Stimulated activated CD4-positive, alpha-beta T cell treated with anti-CD3 and anti-CD28 coated beads, Interleukin-2, amount 100 ng/mL, for 24 hours (primary cell): ENCODE measurements at places on chromosomes 13 and 19.

DNA sequence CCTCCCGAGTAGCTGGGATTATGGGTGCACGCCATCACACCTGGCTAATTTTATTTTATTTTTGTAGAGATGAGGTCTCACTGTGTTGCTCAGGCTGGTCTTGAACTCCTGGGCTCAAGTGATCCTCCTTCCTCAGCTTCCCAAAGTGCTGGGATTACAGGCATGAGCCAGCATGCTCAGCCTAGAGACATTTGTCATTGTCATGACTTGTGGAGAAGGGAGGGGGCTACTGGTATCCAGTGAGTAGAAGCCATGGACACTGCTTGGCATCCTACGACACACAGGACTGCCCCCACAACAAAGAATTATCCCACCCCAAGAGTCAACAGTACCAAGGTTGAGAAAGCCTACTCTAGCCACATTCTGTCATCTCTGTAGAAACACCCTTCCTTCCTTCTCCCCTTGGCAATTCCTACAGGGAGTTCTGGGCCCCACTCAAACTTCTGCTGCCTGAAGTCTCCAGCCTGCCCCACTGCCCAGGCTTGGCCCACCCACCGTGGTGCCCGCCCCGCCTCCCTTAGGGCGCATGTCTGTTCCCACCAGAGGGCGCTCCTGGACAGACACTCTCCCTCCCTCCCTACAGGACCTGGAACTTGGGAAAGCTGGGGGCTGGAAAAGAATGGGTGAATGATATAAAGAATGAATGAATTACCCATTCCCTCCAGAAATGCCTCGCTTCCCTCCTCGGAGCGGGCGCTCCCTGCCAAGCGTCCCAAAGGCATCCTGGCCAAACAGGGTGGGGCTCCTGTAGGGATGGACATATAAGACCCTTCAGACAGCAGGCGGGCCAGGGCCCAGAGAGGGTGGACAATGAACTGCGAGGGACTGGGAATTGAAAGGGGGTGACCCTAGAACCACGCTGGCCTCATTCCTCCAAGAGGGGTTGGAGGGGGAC is 5.5 kb upstream of the EMP3 start:
- DNase-seq = peak; percentile 83

DNA sequence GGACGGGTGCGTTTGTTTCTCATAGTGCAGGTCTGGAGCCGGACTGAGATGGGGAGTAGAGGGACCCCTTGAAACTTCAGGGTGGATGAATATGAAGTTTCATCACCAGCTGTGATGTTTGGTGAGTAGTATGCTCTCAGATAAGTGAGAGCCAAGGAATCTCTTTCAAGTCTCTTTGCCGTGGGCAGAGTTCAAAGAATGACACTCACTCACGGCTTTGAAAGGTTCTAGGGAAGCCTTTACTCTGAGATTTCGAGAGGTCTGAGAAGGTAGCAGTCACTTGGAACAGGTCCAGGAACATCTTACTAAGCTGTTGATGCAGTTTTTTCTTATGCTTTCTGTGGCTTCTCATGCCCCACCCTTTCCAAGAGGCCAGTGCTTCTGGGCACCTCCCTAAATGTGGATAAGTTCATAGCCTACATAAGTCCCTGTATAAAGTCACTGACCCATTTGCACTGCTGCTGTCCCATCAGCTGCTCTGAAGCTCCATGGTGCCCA is at the start of gene IGFL2:
Gene IGFL2 (plus strand): TSS at position 448 of the 498 bp plus-strand sequence. CDS start 41 bp downstream, at position 489.
- peak; percentile 16 for DNase-seq

GRCh38 chr13:32140109-32140508 is 108.5 kb downstream of the FRY start:
- DNase-seq = no peak

GRCh38 chr19:7734220-7735203 is 2.6 kb upstream of the CLEC4G start:
- DNase-seq = no peak

DNA sequence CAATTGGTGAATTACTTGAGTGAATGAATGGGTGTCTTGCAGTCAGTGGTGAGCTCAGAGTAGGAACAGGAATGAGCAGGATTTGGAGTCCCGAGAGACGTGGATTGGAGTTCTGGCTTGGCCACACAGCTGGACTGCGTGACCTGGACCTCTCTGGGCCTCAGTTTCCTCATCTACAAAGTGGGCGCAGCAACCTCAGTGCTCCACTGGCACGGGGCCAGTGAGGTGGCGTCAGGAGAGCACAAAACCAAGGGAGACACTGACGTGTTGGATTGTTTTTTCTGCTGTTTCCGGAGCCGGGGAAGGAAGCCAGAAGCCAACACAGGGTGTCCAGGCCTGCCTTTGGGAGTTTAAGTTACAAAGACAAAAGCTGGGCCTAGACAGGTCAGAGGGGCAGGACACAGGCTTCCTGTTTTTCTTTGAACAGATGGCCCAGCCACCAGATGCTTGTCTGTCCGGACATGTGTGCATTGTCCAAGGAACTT is 6.5 kb upstream of the DOCK6 start:
- no peak for DNase-seq

GRCh38 chr13:96089749-96090239 is at the start of gene HS6ST3:
TSS of gene HS6ST3 (plus strand) at chr13:96090107.
- peak; percentile 13 for DNase-seq

DNA sequence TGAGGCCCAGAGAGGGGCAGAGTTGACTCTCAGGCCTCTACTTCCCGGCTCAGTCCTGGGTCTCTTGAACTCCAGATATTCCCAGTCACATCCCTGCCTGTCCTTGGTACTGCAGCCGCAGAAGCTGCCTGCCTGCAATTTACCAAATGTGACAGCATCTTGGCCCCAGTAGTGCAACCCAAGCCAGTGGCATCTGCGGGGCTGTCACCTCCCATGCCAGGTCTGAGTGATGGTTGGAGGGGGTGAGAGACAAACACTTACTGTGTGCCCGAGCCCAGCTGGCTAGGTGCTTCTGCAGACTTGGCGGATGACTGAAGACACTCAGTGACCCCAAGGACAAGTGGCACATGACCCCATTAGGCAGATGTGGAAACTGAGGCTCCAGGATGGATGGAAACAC is 18.4 kb downstream of the ZNRF4 start:
- no peak for DNase-seq

DNA sequence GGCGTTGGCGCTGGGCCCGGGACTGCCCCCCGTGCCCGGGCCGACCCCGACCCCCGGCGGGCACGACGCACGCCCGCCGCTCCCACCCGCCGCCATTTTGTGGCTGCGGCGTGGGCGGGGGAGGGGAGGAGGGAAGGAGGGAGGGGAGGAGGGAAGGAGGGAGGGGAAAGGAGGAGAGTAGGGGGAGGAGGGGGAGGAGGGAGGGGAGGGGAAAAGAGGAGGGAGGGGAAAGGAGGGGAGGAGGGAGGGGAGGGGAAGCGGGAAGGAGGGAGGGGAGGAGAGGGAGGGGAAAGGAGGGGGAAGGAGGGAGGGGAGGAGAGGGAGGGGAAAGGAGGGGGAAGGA is at the start of gene BTBD2:
Gene BTBD2 (minus strand): TSS at position 107 of the 343 bp plus-strand sequence. CDS start 11 bp downstream, at position 96.
- peak; percentile 63 for DNase-seq

DNA sequence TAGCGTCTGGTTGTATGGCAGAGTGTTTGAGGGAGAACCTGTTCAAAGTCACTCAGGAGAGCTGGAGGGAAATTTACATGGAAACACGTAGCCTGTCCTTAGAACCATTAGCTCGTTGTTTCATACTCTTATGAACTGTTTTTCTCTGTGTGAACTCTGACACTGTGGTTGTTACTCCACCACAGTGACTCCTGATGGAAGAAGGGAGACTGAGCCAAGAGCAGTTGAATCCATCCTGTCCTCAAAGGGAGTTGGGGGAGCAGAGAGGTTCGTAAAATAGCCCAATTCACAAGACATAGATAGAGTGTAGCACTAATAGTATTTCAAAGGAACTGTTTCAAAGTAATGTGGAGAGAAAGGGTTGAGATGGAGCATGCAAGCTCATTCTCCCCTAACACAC is 964.8 kb downstream of the PCDH9 start:
- DNase-seq = no peak

- no peak for DNase-seq
These were observed 1.7 kb upstream of the DBP start for GRCh38 chr19:48638831-48639381.

DNA sequence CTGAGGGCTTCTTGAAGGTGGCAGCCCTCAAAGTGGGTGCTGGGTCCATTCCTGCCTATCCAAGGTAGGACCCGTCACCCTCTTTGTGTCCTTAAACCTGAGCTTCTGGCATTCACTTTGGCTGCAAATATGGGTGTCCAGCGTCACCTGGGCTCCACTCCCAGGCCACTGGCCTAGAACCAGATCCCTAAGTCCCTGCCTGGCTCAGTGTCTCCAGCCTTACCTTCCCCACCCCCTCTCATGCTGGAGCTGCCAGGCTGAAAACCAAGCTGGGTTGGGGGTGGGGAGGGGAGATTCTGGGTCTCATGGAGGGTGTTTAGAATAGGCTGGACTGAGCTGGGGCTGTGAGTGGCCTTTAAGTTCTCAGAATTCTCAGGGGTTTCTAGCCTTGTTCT is 12.4 kb downstream of the PDE4A start:
- no peak for DNase-seq

GRCh38 chr13:96415831-96416385 is 326.0 kb downstream of the HS6ST3 start:
- DNase-seq = no peak

- no peak for DNase-seq
These were observed 231.7 kb downstream of the GGACT start for GRCh38 chr13:100356889-100357288.

- DNase-seq = no peak
These were observed 707.5 kb downstream of the SLITRK6 start for GRCh38 chr13:85091631-85092234.

DNA sequence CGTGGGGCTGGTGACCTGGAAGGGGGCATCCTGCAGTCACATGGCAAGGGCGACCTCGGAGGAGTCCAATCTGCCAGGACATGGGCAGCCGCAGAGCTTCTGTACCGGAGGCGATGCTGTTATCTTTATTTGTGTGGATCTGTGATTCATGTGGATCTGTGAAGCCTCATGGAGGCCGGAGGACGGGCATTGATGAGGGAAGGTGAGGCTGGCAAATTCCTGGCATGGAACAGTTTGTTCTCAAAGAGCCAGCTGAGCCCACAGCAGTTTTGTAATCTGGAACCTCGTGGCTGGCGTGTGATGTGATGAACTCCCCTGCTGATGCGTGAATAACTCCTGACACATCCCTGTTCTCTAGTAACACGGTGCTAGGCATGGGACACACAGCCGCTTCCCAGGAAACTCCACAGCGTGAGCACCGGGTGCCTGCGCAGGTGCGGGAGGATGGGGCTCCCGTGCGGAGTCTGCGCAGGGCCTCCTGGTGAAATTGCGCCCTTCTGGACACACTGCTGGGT is 40.4 kb downstream of the ATP11A start:
- DNase-seq = no peak

DNA sequence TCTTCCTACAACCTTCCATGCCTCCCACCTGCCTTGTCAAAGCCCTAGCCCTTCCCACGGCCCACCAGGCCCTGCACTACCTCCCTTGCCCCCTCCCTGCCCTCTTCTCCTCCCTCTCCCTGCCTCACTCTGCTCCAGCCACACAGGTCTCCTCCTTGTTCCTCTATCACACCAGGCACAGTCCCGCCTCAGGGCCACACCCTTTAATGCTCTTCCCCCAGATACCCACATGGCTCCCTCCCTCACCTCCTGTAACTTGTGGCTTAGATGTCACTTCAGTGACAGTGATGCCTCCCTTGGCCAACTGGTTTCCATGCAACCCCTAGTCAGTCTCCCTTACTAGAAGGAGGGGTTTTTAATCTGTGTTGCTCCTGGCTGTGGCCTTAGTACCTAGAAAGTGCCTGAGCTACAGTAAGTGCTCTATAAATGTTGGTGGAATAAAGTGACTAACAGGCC is 1.3 kb downstream of the SIRT6 start:
- no peak for DNase-seq

GRCh38 chr19:19487077-19487949 is 28.0 kb downstream of the TSSK6 start:
- no peak for DNase-seq

GRCh38 chr13:90995001-90995400 is 352.5 kb upstream of the MIR17HG start:
- DNase-seq = no peak

GRCh38 chr19:2181633-2181997 is 17.9 kb downstream of the DOT1L start:
- DNase-seq = no peak

- DNase-seq = no peak
These were observed 21.0 kb upstream of the LRCH1 start for GRCh38 chr13:46531953-46532352.

- DNase-seq = no peak
These were observed 29.7 kb upstream of the FXYD3 start for GRCh38 chr19:35085947-35086346.

- peak; percentile 81 for DNase-seq
These were observed 2.2 kb downstream of the FLT3LG start for GRCh38 chr19:49475995-49476880.

- no peak for DNase-seq
These were observed 80.3 kb upstream of the ARHGEF7 start for GRCh38 chr13:111034811-111035210.

DNA sequence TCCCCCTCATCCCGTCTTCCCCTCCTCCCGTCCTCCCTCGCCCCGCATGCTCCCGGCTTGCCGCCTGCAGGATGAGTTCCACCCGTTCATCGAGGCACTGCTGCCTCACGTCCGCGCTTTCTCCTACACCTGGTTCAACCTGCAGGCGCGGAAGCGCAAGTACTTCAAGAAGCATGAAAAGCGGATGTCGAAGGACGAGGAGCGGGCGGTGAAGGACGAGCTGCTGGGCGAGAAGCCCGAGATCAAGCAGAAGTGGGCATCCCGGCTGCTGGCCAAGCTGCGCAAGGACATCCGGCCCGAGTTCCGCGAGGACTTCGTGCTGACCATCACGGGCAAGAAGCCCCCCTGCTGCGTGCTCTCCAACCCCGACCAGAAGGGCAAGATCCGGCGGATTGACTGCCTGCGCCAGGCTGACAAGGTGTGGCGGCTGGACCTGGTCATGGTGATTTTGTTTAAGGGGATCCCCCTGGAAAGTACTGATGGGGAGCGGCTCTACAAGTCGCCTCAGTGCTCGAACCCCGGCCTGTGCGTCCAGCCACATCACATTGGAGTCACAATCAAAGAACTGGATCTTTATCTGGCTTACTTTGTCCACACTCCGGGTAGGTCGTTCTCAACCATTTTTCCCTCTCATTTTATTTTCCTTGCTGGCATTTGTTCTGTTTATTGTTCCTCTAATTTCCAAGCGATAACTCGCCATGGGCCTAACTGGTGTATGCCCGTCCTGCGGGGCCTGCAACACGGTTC is 29.8 kb downstream of the NFIX start:
- DNase-seq = no peak

DNA sequence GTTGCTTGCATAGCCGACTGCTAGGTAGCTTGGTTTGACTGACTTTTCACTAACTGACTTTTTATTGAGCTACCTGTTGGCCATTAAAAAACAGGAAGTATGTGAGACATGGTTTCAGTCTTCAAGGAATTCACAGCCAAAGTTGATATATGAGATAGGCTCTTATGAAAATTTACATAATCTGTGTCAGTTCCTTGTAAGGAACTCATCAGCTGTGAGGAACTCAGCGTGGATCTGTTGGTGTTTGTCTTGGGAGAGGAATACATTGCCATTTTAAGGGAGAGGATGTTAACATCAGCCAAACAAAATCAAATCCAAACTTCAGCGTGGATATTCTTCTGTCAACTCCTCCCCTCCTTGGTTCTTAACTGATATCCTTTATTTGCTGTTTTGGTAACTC is 2.0 kb downstream of the RNF113B start:
- no peak for DNase-seq
